Activated naive CD4-positive, alpha-beta T cell treated with Interleukin-2 at 50 U/mL for 16 hours (primary cell): ENCODE measurements at places on chromosomes 1 and 21.

DNA sequence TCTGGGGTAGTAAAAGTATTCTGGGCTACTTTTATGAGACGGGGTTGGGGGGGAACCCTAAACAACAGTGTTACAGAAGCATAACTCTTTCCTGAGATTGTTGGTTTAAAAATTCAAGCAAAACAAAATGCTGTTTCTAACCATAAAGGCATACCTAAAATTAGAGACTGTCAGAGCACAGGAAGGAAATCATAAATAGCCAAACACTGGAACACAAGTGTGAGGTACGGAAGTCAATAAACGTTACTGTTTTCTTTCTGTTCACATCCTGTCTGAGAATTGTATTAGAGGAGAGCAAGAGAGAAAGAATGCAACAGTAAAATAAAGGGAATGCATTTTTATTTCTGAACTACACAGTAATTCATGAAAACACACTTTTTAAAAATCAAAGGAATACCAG lies 42.8 kb upstream of the IL12RB2 start:
- DNase-seq: no peak

DNA sequence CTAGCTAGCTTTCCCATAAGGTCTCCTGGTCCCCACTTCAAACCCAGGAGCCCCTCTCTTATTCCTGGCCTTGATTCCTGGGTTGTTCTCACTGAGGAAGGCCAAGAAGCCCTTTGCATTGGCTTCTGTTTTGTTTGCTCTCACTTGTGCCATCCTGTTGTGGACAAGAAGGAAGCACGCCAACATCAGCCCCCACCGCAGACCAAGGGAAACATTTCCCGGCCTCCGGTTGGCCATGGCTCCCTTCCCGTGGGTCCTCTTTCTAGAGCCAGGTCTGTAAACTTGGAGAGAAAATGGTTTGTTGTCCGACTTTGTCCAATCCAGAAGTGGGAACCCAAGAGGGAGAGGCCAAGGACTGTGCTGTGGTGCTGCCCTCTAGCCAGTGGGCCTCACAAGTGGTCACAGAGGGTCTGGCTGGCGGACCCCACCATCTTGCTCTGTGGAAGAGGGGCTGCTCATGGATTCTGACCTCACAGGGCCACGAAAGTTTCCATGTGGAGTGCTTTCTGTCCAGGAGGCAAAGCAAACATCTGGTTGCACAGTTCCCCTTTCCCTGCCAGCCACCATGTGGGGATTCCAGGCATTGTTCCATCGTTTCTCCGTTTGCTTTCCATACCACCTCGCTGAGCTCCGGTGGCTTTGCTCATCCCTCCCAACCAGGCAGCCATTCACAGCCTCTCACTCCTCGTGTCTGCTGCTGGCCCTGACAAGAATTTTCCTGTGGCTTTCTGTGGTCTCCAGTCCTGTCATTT lies 18.9 kb upstream of the TENT5C start:
- DNase-seq: no peak

DNA sequence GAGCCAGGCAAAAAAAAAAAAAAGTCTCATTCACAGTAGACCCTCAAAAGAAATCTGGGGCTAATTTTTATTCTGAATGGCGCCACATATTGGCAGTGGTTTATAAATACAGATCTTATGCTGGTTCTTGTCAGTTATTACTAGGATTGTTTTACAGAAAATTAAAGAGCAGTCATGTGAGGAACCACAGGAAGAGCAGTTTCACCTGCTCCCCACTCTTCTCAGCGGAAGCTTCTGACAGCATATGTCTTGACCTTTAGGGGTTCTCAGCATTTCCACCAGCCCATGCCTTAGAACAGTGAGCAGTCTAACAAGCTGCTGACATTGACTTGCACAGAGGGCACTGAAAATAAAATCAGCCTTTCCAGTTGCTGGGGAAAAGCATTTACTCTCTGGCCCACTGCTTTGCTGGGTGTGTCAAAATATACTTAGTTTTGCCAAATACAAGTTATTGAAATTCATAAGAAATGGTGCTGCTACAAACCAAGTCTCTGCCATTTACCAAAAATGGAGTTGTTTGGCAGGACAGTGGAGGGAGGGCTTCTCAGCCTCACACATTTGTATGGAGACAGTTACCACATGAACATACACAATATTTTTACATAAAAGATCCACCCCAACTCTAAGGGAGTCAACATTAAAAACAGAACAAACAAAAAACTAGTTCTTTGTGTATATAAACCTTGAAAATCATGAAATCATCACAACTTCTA lies 144.2 kb downstream of the SYT2 start:
- DNase-seq: no peak

DNA sequence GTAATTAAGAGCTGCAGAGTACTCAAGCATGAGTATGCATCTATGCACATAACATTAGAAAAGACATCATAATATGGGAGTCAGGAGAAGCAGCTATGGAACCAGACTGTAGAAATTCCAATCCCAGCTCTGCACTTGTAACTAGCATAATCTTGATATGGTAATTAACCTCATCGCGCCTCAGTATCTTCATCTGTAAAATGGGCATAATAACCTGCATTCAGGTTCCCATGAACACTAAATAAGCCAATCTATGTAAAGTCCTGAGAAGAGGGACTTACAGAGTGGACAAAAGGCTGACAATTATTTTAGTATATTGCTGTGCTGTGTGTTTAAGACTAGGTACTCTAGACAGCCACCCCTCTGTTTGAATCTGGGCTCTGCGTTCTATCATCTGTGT lies 318.9 kb upstream of the USP25 start:
- no peak for DNase-seq

DNA sequence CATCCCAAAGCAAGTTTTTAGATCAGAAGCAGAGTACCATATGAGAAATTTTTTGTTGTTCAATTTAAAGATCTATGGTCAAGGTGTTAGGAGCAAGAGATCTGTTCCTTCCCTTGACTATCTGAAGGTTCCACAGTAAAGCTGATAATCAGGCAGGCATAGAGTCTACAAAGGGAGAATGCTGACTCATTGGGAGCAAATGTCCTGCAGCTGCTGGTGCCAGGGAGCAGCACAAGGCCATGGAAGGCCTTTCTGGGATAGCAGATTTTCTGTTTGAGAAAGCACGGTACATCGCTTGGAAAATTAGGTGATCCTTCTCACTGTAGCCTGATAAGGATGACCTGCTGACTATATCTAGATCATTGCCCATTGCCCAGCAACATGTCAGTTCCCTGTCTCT lies 210.1 kb upstream of the C1orf87 start:
- DNase-seq: no peak

DNA sequence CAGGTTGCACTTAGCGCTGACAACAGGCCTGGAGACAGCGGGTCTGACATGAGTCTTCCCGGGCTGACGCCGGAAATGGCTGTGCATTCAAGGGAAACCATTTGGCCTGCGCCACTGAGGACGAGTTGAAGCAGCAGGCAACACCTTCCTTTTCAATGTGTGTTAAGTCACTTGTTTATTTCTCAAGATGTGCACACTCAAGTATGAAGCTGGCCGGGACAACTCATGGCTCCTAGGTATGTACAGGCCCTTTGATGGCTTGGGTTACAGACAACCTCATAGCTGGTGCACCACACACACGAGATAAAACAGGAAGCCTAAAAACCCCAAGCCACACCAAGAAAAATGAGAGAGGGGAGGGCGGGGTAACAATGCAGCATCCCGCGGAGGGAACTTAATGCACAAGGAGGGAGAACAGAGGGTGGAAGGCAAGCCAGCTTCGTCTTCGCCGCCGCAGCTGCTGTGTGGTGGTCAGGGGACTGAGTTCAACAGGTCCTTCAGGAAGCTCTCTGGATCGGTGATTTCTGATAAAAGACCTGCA lies 118.0 kb upstream of the IFFO2 start:
- peak; percentile 43 for DNase-seq

DNA sequence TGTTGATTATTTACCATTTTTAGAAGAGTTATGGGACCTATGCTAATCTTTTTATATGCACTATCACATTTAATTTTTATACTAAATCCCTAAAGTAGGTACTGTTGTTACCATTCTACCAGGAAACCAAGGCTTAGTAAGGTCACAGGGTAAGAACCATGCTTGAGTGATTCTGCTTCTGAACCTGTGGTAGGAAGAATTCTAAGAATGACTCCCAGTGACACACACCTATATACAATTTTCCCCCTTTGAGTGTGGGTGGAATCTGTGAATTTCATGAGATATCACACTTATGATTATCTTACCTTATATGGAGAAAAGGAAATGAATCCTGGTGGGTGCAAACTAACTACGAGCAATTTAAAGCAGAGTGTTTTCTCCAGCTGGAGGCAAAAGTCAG lies 391.0 kb downstream of the USH2A start:
- DNase-seq: no peak

- no peak for DNase-seq
Measured at GRCh38 chr1:186785503-186785902, 43.2 kb upstream of the PLA2G4A start.

DNA sequence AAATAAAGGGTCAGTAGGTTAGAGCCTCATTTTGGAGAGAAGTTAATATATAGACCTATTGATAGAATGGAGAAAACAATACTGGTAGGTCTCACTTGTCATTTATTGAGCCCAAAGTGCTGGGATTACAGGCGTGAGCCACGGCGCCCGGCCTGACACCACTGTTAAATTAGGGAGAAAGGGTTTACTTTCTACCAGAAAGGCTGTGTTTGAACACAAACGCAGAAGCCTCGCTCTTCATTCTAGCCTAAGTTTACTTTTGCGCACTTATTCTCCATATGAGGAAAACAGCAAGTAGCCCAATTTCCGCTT lies 710 bp upstream of the PRPF3 start:
- no peak for DNase-seq

DNA sequence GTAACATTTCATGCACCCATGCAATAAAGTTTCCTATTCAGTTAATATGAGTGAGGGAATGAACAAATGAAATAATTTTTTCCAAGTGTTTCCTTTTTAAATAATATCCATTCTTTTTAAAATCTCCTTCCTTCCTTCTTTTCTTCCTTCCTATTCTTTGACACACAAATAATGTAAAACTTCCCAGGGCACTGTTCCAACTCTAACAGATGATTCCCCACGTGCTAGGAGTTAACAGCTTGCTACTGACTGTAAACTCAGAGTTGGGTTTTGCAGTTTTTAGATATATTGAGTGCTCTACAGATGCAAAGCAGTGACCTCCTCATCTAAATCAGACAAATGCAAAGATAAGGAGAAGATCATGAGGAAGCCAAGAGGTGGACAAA lies 54.0 kb upstream of the POU2F1 start:
- no peak for DNase-seq

DNA sequence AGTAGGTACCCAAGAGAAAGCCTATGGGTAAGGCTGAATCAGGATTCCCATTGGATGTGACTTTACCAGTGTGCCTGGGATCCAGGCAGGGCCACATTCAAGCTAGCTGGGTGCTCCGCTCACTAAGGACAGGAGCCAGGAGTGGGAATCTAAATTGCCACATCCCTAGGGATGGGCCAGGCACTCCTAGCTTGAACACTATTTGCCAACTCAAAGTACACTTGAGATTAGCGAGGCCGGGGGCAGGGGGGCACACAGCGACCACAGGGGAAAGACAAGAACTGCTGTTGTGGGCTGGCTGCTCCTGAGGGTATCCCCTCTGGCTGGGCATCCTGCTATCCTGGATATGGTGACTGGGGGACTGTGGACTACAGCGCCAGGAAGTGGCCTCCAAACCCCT lies 4.3 kb downstream of the SLC45A3 start:
- no peak for DNase-seq

DNA sequence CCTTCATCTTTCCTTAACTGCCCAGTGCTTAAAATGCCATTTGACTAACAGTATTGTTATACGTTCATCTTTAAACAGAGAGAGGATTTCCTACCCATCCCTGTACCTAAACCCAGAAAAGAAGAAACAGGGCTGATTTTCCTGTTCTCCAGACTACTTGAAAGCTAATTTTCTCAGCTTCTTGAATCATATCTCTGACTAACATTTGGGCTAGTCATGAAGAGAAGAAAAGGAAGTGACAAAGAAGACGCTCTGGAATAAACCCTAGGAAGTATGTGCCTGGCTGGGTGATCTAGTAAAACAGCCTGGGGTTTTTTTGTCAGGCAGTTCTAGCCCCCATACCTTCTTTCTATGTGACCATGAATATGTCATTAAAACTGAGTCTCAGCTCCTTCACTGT lies 44.8 kb upstream of the SGIP1 start:
- DNase-seq: no peak

- no peak for DNase-seq
Measured at GRCh38 chr1:15469361-15469760, 6.5 kb upstream of the CELA2B start.

DNA sequence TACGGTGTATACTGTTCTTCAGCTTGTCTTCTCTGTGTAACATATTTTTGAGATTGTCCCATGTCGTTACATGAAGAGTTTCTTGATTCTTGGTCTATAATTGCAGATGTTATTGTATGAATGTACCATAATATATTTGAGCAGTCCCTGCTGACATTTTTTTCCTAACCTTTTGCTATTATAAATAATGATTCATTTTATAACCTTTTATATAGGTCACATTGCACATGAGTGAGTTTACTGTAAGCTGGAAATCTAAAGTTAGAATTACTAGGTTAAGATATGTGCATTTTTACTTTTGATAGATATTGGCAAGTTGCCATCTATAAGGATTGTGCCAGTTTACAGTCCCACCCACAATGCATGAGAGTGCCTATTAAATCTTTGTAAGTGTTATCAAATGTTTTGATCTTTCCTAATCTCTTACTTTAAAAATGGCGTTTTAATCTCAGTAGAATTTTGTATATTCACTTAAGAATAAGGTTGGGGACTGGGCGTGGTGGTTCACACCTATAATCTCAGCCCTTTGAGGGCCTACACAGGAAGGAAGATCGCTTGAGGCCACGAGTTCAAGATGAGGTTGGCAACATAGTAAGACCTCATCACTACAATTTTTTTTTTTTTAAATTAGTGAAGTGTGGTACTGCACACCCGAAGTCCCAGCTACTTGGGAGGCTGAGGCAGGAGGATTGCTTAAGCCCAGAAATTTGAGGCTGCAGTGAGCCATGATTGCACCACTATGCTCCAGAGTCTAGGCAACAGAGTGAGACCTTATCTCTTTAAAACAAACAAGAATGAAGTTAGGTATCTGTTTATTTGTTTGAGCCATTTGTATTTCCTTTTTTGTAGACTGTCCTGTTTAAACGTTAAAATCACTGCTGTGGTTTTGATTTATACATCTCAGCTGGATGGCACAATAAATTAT lies 36.5 kb downstream of the ZMYM1 start:
- no peak for DNase-seq

GRCh38 chr1:100034470-100034869 lies 64.7 kb downstream of the SLC35A3 start:
- no peak for DNase-seq

GRCh38 chr1:87121711-87122163 lies 206.9 kb upstream of the LMO4 start:
- no peak for DNase-seq

- no peak for DNase-seq
Measured at GRCh38 chr1:154862907-154863306, 7.2 kb downstream of the KCNN3 start.

GRCh38 chr1:89611721-89612120 lies 21.2 kb upstream of the LRRC8C start:
- no peak for DNase-seq

- no peak for DNase-seq
Measured at GRCh38 chr1:24442764-24443163, 27.2 kb downstream of the NIPAL3 start.

- DNase-seq: no peak
Measured at GRCh38 chr1:86641318-86641717, 63.1 kb upstream of the SH3GLB1 start.

GRCh38 chr1:164728719-164729118 lies 169.7 kb downstream of the PBX1 start:
- no peak for DNase-seq

GRCh38 chr1:225611537-225612223 lies 41.2 kb downstream of the ENAH start:
- no peak for DNase-seq

- DNase-seq: no peak
Measured at GRCh38 chr1:25854554-25854953, 4.7 kb downstream of the AUNIP start.

- DNase-seq: peak; percentile 76
Measured at GRCh38 chr1:16055613-16056520, 12.3 kb downstream of the CLCNKB start.
